ENCODE measurements at places on chromosomes 13 and 19. TPM values are rescaled to one million over a fixed set of nuclear protein-coding genes. Genes with fewer than 3 reads are reported as not detected.

DNA sequence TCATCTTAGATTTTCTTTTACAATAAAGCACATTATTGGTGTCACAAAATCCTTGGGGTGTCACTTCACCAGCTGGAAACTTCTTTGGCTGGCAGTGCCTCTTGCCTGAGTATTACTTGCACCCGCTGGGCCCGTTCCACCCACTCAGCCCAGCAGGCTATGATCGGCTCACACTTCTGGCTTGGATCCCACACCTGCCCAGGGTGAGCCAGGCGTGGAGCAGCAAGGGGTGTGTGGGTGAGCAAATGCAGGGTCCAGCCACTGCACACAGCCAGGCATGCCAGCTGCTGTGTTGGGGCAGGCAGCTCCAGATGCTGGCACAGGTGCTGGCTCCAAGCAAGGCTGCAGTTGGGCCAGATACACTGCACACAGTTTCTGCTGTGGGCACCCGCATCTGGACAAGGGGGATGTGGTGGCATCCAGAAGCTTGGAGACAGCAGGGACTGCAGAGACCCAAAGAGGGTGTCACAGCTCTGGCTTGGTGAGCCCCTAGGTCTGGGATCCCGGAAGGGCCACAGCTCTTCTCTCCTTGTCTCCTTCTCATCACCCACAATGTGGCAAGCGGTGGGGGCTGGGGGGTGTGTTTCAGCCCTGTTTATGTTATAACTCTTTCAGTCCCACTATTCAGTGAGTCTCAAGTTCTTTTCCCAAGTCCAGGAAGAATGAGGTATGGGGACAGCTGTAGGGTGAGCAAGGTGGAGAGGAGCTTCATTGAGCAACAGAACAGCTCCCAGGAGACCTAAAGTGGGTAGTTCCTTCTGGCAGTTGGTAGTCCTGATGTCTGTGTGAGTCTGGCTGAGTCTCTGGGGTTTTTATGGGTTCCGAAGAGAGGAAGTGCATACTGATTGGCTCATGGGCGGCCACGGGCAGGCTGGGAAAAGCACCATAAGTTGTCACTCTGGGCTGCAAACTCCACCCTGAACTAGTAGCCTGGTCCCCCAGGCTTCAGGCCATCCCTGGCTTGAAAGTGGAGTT lies 25.3 kb upstream of the TBC1D4 start:
- no peaks in the 10 kb centered on the region for H3K36me3 ChIP-seq
- H3K4me3 ChIP-seq, result no peak overlapping the region
- no peaks in the 10 kb centered on the region for H3K27me3 ChIP-seq
- no peak overlapping the region for H3K27ac ChIP-seq

- DNase-seq, result no peak
- no peaks in the 10 kb centered on the region for H3K27me3 ChIP-seq
- H3K4me1 ChIP-seq, result no peaks in the 10 kb centered on the region
- no peak overlapping the region for H3K4me3 ChIP-seq
- no peak overlapping the region for H3K27ac ChIP-seq
Measured at GRCh38 chr13:41006978-41007743, 12.0 kb downstream of the ELF1 start.

DNA sequence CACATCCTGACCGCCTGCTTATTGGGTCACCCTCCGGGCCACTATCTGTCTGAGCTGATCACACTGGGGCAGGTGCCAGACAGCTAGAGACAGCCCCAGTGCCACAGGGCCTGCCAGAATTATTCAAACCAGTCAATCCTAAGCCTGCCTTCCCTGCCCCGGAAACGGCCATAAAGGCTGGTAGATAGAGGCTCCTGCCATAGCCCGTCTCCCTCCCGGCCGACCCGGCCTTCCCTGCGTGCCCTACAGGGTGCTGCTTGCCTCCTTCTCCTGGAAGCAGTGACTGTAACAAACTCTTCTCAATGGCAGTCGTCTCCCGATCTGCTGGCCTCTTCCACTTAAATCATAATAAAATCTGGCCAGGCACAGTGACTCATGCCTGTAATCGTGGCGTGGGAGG lies 158.6 kb upstream of the SOX1 start:
- H3K4me3 ChIP-seq, result no peak overlapping the region
- H3K27me3 ChIP-seq, result peaks cover 10% of the 10 kb centered on the region

GRCh38 chr13:26219726-26220125 lies 2.4 kb downstream of the RNF6 start:
- H3K4me3 ChIP-seq, result no peak overlapping the region
- H3K27me3 ChIP-seq, result peaks cover 4% of the 10 kb centered on the region
- H3K4me1 ChIP-seq, result peaks cover 3% of the 10 kb centered on the region
- DNase-seq, result no peak
- H3K27ac ChIP-seq, result no peak overlapping the region
- H3K36me3 ChIP-seq, result no peaks in the 10 kb centered on the region

- H3K4me3 ChIP-seq, result peak overlapping the region; percentile 93
- peak; percentile 97 for DNase-seq
Measured at GRCh38 chr19:38850436-38850975, 720 bp upstream of the HNRNPL start.

DNA sequence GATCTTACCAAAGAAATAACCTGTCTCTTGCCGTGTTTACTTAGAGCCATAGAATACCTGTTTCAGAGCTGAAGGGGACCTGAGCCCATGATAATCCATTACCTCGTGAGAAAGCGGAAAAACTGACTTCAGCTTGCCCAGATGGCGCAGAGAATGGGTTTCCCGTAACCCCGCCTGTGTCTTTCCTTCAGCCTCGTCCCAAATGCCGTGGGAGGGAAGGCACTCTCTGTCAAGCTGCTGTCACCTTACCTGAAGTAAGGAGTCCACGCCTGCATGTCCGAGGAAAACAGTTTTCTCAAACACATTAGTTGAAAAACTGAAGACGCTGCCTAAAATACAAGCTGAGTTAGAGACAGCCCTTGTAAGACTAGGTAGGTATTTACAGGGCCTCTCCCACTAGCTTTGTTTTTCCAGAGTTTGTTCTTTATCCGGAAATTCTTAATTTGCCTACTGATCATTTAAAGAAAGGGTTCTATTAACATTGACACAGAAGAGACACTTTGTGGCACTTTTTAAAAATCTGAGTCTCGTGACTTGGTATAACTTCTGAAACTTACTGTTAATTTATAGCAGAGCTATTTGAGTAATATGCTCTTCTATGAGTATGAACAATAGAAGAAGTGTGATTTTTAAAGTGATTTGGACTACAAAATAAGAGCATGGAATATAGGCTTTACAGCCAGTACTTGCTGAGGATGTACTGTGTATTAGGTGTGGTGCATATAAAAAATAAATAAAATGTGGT lies 1.3 kb upstream of the INTS6 start:
- H3K27ac ChIP-seq, result peak overlapping the region; percentile 89
- H3K4me1 ChIP-seq, result peaks cover 2% of the 10 kb centered on the region
- H3K4me3 ChIP-seq, result peak overlapping the region; percentile 93
- no peaks in the 10 kb centered on the region for H3K36me3 ChIP-seq

- H3K4me1 ChIP-seq, result peaks cover 2% of the 10 kb centered on the region
- no peak overlapping the region for H3K27ac ChIP-seq
- no peak for DNase-seq
- H3K4me3 ChIP-seq, result no peak overlapping the region
Measured at GRCh38 chr13:105262579-105262978, 1272.9 kb downstream of the EFNB2 start.

DNA sequence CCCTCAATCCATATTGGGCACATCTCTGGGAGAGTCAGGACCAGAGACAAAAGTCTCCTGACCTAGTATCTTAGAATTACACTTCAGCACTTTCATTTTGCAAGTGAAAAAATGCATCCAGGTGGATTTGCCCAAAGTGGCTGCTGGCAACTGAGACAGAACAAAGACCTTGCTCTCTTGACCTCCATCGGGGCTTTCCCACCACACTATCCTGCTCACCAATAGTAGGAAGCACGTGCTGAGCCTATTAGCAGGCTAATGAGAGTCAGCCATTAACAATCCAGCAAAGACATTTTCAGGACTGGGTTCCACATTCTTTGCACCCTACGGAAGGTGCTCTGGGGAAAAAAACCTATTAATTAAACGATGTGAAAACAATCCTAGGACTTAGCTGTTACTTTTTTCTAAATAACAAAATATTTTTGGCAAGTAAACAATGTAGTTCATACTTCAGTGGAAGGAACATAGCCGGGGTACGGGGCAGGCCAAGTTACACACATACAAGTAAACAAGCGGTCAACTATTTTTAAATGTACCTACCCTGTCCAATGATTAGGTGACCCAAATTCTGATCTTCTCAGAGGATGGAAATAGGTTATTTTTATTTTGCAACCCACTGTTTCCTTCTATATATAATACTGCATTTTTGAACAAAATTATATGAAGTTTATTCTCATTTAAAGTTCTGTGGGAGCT lies 78.6 kb downstream of the CDADC1 start:
- H3K27ac ChIP-seq, result no peak overlapping the region
- no peak overlapping the region for H3K4me3 ChIP-seq
- no peaks in the 10 kb centered on the region for H3K27me3 ChIP-seq
- H3K4me1 ChIP-seq, result no peaks in the 10 kb centered on the region
- no peaks in the 10 kb centered on the region for H3K36me3 ChIP-seq
- no peak for DNase-seq

Gene RFXAP
- total RNA-seq, result 4.8 TPM

Gene CYP4F2
- not detected for total RNA-seq

Gene PSG2
- total RNA-seq, result not detected

Gene CEACAM7
- not detected for total RNA-seq
